ENCODE measurements at places on chromosomes 3 and 15. TPM values are rescaled to one million over a fixed set of nuclear protein-coding genes. Genes with fewer than 3 reads are reported as not detected.

DNA sequence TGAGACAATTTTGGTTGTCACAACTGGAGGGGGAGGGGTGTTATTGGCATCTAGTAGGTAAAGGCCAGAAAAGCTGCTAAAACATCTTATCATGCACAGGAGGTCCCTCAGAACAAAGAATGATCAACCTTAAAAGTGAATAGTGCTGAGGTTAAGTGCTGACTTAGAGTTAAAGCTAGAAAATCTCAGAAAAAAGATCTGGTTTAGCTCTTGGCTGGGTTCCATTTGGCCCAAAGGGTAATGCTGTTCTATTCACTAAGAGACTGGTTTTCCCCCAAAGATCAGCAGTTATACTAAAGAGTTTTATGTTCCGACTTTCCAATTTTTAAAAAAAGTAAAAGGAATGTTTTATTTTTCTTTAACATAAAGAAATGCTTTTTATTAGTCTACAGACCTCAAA is 15.6 kb downstream of the DCBLD2 start:
- H3K36me3 ChIP-seq, result peaks cover 5% of the 10 kb centered on the region
- DNase-seq, result no peak

DNA sequence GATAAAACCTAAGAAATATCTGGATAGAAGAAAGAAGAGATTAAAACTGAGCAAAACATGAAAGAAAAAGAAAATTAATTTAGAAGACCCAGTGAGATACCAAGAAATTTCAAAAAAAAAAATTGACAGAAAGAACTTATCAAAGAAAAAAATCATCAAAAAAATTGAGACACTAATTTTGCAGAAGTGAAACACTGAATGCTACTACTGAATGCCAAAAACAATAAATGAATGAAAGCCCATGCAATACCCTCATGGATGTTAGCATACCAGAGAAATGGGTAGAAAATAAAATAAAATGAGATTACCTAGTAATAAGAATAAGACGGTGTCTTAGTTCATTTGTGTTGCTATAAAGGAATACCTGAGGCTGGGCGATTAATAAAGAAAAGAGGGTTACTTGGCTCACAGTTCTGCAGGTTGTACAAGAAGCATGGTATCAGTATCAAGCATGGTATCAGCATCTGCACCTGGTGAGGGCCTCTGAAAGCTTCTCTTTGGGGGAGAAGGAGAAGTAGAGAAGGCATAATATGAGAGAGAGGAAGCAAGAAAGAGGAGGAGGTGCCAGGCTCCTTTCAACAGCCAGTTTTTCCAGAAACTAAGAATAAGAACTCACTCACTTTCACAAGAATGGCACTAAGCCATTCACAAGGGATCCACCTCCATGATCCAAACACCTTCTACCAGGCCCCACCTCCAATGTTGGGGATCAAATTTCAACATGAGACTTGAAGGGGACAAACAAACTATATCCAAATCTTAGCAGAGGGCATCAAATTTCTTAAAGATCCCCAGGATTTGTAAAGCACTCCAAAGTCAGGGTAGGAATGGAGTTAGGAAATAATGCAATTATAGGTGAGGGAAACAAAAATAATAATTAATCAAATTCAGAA is 73.2 kb downstream of the BTLA start:
- no peak overlapping the region for H3K4me3 ChIP-seq
- no peaks in the 10 kb centered on the region for H3K27me3 ChIP-seq
- no peaks in the 10 kb centered on the region for H3K4me1 ChIP-seq
- no peak for DNase-seq
- no peaks in the 10 kb centered on the region for H3K36me3 ChIP-seq

- no peaks in the 10 kb centered on the region for H3K27me3 ChIP-seq
- H3K27ac ChIP-seq, result no peak overlapping the region
- H3K4me1 ChIP-seq, result no peaks in the 10 kb centered on the region
- no peaks in the 10 kb centered on the region for H3K36me3 ChIP-seq
- H3K4me3 ChIP-seq, result no peak overlapping the region
Measured at GRCh38 chr3:34399401-34399800, 601.0 kb downstream of the PDCD6IP start.

- no peak overlapping the region for H3K27ac ChIP-seq
- peaks cover 38% of the 10 kb centered on the region for H3K36me3 ChIP-seq
- H3K27me3 ChIP-seq, result no peaks in the 10 kb centered on the region
- no peak overlapping the region for H3K4me3 ChIP-seq
- no peak for DNase-seq
- H3K4me1 ChIP-seq, result peaks cover 18% of the 10 kb centered on the region
Measured at GRCh38 chr15:92932946-92933649, 33.0 kb downstream of the CHD2 start.

- H3K4me3 ChIP-seq, result no peak overlapping the region
- H3K4me1 ChIP-seq, result no peaks in the 10 kb centered on the region
Measured at GRCh38 chr3:159170436-159171003, 368.7 kb downstream of the MFSD1 start.

DNA sequence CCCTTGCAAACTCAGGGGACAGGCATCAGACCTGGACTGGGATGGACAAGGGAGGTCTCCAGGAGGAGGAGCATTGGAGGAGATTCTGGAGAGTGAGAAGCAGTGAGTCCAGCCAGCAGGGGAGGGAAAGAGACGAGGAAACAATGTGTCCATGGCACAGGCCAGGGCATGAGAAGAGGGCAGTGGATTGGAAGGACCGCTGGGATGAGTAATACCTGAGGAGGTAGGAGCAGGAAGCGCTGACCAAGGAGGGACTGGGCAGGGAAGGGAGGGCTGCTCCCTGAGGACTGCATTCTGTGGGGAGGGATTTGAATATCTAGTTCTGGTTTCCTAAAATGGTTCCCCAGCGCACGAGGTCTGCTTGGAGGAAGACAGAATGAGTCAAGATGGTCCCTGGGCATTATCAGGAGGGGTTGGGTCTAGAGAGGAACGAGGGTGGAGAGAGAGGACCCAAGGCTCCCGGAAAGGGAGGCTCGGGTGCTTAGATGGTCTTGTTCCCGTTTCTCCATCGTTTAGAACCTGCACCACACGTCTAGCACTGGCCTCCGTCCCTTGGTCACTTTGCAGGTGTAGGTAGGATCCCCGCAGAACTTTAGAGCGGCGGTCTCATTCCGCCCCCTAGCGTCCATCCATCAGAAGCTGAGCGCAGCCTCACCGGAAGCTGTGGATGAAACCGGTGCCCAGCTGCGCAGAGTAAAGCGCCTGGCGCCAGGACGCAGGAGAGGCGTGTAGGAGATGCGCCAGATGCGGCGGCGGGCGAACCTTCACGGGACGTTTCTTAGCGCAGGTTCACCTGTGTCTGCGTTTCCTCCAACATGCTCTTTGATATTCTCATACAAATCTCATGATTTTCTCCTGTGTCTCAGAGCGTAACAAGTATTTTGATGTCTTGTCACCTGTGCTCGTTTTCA is 190.7 kb upstream of the NDN start:
- H3K4me1 ChIP-seq, result no peaks in the 10 kb centered on the region
- no peak overlapping the region for H3K4me3 ChIP-seq
- no peaks in the 10 kb centered on the region for H3K36me3 ChIP-seq
- DNase-seq, result no peak
- H3K27me3 ChIP-seq, result peaks cover 5% of the 10 kb centered on the region
- H3K27ac ChIP-seq, result no peak overlapping the region

GRCh38 chr3:46661776-46662766 is 31.4 kb downstream of the ALS2CL start:
- H3K4me3 ChIP-seq, result no peak overlapping the region
- no peak overlapping the region for H3K27ac ChIP-seq
- peak; percentile 39 for DNase-seq
- no peaks in the 10 kb centered on the region for H3K27me3 ChIP-seq
- no peaks in the 10 kb centered on the region for H3K36me3 ChIP-seq

DNA sequence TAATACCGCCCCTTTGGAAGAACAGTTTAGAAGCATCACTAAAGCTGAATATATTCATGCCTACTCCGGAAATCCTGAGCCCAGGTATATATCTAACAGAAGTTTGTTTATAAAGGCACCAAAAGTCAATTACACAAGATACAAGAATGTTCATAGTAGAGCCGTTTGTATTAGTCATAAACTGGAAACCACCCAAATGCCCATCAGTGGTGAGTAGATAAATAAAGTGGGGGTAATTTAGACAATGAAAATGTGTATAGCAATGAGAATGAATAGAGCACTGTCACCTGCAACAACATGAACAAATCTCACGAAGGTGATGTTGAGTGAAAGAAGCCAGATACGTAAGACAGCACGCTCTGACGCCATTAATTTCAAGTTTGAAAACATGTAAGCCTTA is 68.3 kb upstream of the GLCE start:
- no peaks in the 10 kb centered on the region for H3K36me3 ChIP-seq
- H3K4me1 ChIP-seq, result no peaks in the 10 kb centered on the region
- no peak for DNase-seq
- H3K4me3 ChIP-seq, result no peak overlapping the region
- H3K27me3 ChIP-seq, result peaks cover 8% of the 10 kb centered on the region

DNA sequence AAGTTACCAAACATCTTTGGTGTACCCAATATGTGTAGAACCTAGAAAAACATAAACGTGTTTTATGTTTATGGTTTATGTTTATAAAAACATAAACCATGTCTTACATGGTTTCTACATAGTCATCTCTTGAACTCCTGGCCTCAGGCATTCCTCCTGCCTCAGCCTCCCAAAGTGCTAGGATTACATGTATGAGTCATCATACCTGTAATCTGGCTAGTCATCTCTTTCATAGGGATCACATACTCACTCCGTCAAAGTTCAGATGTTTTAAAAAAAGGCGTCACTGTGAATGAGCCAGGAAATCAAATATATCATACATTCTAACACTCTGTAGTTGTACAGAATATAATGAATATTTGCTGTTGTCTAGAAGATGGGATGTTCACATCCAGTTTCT is 178.6 kb downstream of the CPNE4 start:
- no peak overlapping the region for H3K4me3 ChIP-seq
- DNase-seq, result no peak
- H3K27me3 ChIP-seq, result no peaks in the 10 kb centered on the region
- H3K27ac ChIP-seq, result no peak overlapping the region
- no peaks in the 10 kb centered on the region for H3K36me3 ChIP-seq

Gene MST1R
- 2.0 TPM for total RNA-seq

Gene SERINC4
- not detected for total RNA-seq

Gene SLC22A14
- not detected for total RNA-seq

Gene NEDD4
- 28.6 TPM for total RNA-seq

Gene PLS1
- 0.68 TPM for total RNA-seq

Measured in sigmoid colon (tissue), 7 donors.